Stimulated activated naive CD8-positive, alpha-beta T cell treated with anti-CD3 and anti-CD28 coated beads, Interleukin-15, Interleukin-2, amounts not matched to agents 100 U/mL and 50 U/mL, for 24 hours (primary cell): ENCODE measurements at places on chromosomes 3 and 15.
A peak's percentile ranks its signal among the peaks of the same experiment; 100 is the strongest.

DNA sequence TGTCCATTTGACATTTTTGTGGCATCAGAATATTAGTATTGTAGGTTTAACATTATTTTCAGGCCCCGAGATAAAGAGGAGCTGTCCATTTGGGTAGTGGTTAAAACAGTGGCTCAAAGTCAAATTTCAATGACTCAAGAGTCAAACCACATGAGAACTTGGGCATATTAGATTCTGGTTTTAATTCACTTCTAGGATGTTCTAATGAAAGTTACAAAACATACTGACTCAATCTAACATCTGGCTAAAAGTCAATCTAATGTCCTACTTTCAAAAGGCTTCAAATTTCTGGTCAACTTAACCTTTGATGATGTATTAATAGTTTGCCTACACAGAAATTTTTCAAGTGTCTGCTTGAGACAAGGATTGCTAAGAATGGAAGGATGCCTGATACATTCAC, 112.4 kb downstream of the ABI3BP start:
- DNase-seq = no peak

- no peak for DNase-seq
Measured at GRCh38 chr3:161253711-161254110, 32.6 kb downstream of the NMD3 start.

- DNase-seq = no peak
Measured at GRCh38 chr3:58023531-58023930, 15.3 kb downstream of the FLNB start.

DNA sequence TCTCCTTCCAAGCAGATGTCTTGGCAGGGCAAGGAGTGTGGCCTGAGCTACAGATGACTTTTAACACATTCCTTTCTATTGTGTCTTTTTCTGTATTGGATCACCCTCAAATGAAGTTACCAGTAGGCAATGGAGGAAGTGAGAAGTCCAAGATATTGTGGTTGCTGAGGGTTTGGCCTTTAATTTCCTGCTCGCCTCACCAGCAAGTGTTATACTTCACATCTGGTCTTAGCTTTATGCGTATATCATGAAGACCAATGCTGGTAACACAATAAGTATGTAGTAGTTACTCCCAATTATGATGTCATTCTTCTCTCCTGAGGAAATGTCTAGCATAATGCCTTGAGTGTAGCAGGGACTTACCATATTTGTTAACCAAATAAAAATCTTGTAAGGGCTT, 179.9 kb downstream of the ZIC1 start:
- no peak for DNase-seq

GRCh38 chr3:155494332-155494731, 200.8 kb upstream of the STRIT1 start:
- no peak for DNase-seq

- no peak for DNase-seq
Measured at GRCh38 chr15:69951256-69951897, 146.3 kb downstream of the TLE3 start.

- no peak for DNase-seq
Measured at GRCh38 chr3:70811880-70812279, 499.4 kb upstream of the MDFIC2 start.

- DNase-seq = no peak
Measured at GRCh38 chr15:85327820-85328219, 52.6 kb upstream of the AKAP13 start.

DNA sequence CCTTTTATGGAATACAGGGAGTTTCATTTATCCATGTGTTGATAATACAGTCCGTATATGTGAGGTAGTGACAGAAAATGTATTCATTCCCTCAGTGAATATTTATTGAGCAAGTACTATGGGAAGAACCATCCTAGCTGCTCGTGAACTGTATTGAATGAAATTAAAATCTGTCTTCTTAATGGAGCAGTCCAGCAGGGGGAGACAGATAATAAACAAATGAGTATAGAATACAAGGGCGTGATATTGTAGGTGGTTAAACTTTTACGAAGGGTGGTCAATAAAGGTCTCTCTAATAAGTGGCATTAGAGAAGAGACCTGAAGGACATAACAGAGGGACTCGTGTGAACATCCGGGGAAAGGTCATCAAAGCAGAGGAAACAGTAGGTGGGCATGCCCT, 62.7 kb upstream of the OSTN start:
- DNase-seq = no peak

DNA sequence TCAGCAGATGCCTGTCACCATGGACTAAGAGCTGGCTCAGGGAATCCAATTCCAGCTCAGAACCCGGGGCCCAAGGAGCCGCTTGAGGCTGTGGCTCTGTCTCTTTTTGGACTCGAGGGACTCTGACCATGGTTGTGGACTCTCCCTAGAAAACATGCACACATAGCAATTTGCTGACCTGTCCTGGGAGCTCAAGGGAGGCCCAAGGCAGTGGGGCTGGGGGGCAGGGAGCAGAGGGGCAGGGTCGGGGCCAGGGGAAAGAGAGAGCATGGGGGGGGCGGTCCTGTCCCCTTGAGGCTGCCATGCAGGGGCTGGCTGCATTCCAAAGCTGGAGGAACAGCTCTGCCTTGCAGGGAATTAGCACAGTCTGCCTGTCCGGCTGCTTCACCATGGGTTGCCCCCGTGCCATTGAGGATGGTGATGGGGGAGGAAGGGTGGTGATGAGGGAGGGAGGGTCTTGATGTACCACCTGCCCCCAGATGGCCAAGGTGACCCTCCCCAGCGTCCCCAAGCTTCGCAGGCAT, 190.1 kb downstream of the GOLGA6L6 start:
- DNase-seq = no peak

DNA sequence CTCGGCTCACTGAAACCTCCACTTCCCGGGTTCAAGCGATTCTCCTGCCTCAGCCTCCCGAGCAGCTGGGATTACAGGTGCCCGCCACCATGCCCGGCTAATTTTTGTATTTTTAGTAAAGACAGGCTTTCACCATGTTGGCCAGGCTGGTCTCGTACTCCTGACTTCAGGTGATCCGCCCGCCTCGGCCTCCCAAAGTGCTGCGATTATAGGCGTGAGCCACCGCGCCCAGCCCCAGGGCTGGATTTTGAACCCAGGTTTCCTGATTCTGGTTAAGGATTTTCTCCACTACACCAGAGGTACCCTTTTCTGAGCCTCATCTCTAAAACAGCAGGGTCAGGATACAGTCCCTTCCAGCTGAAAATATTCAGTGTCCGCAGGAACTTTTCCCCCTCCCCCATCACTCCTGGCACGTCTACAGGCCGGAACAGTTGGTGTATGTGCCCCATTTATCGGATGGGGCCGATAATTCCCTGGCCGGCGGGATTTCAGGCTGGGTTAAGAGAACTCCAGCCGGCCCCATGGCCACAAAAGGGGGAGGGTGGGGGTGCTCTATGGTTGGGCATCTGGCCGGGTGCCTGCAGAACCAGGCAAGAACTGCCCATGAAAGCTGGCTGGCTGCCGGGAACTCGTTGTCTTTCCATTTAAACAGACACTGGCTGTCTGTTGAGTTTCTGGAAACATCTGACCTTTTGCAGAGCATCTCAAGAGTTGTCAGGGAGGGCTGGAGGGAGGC, 26.8 kb upstream of the SEMA4B start:
- DNase-seq = no peak

DNA sequence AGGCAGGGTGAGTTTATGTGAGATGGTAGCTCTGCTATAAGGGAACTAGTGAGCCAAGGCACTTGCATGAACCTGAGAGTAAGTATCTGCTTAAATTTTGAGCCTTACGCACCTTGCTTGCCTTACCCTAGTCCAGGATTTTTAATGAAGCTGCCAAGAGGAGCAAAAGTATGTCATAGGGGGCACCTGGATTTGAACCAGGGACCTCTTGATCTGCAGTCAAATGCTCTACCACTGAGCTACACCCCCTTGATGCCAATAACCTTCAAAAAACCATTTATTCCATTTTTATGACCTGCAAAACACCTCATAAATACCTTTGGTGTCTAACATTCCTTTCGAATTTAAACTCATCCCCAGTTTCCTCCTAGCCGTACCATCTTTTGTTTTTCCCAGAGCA, 88.3 kb upstream of the ACP3 start:
- DNase-seq = no peak

- DNase-seq = no peak
Measured at GRCh38 chr3:44513513-44513912, 36.0 kb upstream of the ZNF445 start.

DNA sequence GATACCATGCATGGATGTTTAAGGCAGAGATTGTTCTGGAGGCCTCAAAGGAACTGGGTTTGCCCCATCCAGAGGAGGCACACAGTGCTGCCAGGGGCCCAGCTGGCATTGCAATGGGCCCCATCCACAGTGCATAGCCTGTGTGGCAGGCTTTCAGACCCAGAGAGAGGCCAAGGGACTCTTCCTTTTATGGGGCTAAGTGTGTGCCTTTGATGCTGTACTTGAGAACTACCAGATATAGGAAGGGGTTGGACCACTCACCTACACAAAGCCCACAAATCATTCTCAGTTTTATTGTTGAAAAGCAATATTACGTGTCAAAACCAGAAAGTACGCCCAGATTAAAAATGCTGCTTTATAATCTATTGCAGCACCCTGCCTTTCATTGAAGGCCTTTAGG, 134.9 kb downstream of the EPHB1 start:
- DNase-seq = no peak

DNA sequence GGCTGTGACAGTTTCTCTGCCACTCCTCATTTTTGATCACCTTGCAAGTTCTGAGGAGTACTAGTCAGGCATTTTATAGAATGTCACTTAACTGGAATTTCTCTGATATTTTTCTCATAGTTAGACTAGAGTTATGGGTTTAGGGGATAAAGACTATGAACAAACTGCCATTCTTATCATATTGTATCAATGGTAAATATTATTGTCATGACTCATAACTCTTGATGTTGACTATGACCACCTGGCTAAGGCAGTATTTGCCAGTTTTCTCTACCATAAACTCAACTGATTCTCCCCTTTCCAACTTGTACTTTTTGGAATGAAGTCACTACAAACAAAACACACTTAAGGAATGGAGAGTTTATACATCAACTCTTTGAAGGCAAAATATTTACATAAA, 22.7 kb upstream of the OR5K1 start:
- no peak for DNase-seq

GRCh38 chr15:68644996-68645395, 66.2 kb downstream of the CORO2B start:
- no peak for DNase-seq

GRCh38 chr3:71723452-71724170, 1.6 kb downstream of the EIF4E3 start:
- DNase-seq = peak; percentile 47

GRCh38 chr3:105730801-105731354, 137.9 kb downstream of the CBLB start:
- no peak for DNase-seq
